ENCODE measurements at places on chromosomes 11 and 22.

- peak; percentile 75 for DNase-seq
Observed at GRCh38 chr22:41382098-41382578, 396 bp downstream of the TEF start.

DNA sequence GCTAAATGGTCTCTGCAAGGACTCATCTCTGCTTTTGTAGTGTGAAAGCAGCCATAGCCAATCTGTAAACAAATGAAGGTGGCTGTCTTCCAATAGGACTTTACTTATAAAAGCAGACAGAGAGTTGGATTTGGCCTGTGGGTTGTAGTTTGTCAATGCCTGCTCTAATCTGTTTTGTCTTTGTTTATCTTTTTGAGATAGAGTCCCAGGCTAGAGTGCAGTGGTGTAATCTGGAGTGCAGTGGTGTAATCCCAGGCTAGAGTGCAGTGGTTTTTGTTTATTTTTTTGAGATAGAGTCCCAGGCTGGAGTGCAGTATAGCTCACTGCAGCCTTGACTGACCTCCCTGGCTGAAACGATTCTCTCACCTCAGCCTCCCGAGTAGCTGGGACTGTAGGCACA lies 8.6 kb downstream of the PPP6R3 start:
- DNase-seq, result no peak

GRCh38 chr11:77502346-77502905 lies 28.5 kb upstream of the PAK1 start:
- DNase-seq, result no peak

- no peak for DNase-seq
Observed at GRCh38 chr22:17266251-17266971, 47.2 kb upstream of the ADA2 start.

Measured in Karpas-422 (cell line).